A673 (cell line): ENCODE measurements at places on chromosomes 1 and 21. TPM values are rescaled to one million over a fixed set of nuclear protein-coding genes. Genes with fewer than 3 reads are reported as not detected.
A peak's percentile ranks its signal among the peaks of the same experiment; 100 is the strongest.

RPE65 gene
- total RNA-seq: not detected in 2 replicates

AMY1A gene
- not detected in 2 replicates for total RNA-seq

MROH9 gene
- not detected in 2 replicates for total RNA-seq

AUNIP gene
- 17.7 and 18.9 TPM in 2 replicates for total RNA-seq

GRCh38 chr1:87632232-87632631, 303.6 kb downstream of the LMO4 start:
- H3K36me3 ChIP-seq: no peaks in the 10 kb centered on the region
- H3K4me3 ChIP-seq: no peak overlapping the region
- H3K4me1 ChIP-seq: no peaks in the 10 kb centered on the region
- no peak overlapping the region for H3K27ac ChIP-seq
- DNase-seq: no peak

DNA sequence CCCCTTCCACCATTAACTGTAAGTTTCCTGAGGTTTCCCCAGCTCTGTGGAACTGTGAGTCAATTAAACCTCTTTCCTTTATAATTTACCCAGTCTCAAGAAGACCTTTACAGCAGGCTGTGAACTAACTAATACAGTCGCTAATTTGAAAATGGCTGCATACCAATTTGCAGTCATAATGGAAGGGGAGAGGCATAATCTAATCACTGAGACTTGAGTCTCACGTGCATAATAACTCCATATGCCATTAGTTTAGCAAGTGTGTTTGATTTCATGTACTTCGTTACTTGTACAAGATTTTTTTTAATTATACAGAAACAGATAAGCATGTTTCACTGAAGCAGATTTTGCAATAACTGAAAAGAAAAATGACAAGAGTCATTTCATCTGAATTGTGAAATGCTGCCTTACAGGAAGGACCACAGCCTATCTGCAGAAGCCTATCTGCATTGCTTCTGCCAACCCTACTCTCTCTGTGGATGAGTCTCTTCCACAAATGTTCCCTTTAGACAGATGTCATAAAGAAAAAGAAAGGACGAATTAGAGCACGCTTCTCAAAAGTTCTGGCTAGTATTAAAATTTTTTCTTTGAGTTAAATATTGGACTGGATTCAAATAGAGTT, 99.1 kb downstream of the PTGER3 start:
- no peak overlapping the region for H3K4me3 ChIP-seq
- H3K27ac ChIP-seq: no peak overlapping the region
- no peak for DNase-seq
- H3K4me1 ChIP-seq: no peaks in the 10 kb centered on the region
- H3K36me3 ChIP-seq: peaks cover 3% of the 10 kb centered on the region

DNA sequence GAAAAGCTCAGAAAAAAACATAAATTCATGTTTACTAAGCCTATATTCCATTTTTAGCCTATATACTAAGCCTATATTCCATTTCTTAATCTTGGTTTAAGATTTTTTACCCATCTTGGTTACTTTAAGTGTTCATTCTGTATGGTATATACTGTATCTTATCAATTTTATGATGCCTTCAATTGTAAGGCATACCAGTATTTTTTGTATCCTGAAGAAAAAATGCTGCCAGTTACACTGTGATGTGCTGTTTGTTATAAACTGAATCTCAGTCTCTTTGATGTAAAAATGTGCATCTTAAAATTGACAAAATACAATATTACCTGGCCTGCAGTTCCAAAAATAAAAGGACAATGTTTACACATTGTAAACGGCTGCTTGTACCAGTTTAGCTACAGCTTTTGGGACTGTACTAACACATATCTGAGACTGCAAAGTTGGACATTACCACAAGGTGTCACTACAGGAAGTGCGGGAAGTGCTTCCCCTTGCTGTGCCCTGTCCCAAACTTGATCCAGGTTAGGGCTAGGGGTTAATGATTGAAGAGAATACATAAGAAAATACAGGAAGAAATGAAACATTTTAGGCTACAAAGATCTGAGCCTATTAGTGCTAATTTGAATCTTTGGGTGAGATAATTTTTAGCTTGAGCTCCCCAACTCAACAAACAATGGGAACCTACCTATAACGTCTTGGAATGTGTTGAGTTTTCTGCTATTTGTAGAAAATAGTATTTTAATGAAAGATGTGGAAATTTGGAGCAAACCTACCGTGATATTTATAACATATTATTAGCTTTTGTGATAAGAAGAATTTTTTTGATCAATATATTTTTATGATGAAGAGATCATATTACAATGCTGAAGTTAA, 108.9 kb downstream of the LBR start:
- H3K4me3 ChIP-seq: no peak overlapping the region
- peak; percentile 75 for DNase-seq
- H3K27ac ChIP-seq: no peak overlapping the region
- H3K27me3 ChIP-seq: no peaks in the 10 kb centered on the region

DNA sequence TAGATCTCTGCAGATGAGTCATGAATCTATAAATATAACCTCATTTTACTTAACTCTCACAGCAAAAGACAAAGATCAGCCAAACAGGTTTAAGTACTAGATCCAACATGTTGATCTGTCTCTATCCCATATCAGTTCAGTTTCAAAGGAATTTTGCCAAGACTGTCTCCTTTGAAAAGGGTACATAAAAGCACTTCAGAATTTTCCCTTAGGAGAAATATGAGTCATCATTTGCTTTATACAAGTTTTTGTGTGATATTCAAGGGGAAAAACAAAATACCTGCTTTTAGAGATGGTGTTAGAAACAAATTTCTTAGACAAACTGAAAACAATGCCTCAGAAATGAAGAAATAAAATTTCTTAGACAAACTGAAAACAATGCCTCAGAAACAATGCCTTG, 73.5 kb upstream of the LRRC7 start:
- no peak overlapping the region for H3K27ac ChIP-seq
- no peaks in the 10 kb centered on the region for H3K27me3 ChIP-seq
- no peaks in the 10 kb centered on the region for H3K4me1 ChIP-seq
- DNase-seq: no peak

- H3K36me3 ChIP-seq: no peaks in the 10 kb centered on the region
- peaks cover 41% of the 10 kb centered on the region for H3K4me1 ChIP-seq
- no peaks in the 10 kb centered on the region for H3K27me3 ChIP-seq
- no peak overlapping the region for H3K4me3 ChIP-seq
- H3K27ac ChIP-seq: peak overlapping the region; percentile 29
These were observed 177.1 kb downstream of the NEGR1 start for GRCh38 chr1:72105201-72105600.

DNA sequence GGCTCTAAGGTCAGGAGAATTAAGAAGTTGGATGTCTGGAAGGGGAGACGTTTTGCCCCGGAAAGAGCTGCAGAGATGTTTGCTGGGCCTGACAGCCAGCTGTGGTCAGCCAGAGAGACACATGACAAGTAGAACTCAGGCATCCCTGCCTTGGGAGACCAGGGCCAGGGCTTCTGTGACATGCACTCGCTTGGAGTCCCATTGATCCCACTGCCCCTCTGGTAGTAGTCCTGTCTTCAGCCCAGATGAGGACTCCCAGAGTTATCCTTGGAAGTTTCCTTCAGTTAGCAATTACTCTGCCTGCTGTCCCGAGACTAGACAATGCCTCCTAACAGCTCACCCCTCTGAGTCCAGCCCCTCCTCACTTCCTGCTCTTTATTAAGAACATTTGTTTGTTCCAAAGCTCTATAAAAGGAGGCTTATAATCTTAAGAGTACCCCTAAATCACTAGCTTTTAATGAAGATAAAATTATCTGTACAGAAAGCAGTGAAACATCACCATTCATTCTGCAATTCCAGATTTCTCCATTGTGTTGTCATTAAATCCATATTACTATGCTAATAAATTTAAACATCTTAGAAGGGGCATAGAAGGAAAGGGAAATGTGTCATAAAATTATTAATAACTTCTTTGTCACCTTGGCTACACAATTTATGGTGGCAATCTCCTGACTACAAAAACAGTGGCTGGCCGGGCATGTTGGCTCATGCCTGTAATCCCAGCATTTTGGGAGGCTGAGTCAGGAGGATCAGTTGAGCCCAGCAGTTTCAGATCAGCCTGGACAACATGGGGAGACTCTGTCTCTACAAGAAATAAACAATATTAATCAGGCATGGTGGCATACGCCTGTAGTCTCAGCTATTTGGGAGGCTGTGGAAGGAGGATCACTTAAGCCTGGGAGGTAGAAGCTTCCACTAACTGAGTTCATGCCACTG, 94.2 kb downstream of the KCNK1 start:
- no peak overlapping the region for H3K4me3 ChIP-seq
- H3K27ac ChIP-seq: no peak overlapping the region
- peaks cover 7% of the 10 kb centered on the region for H3K27me3 ChIP-seq
- DNase-seq: no peak

GRCh38 chr1:228487336-228488124, at the start of gene RNF187:
RNF187 (plus strand) TSS chr1:228487382.
- peak within 1 kb of the TSS; percentile 94 for H3K4me3 ChIP-seq
- H3K27ac ChIP-seq: peak within 1 kb of the TSS; percentile 98
- H3K4me1 ChIP-seq: peaks cover 40% of the 10 kb centered on the region
- peaks cover 32% of the 10 kb centered on the region for H3K36me3 ChIP-seq
